Stimulated activated CD4-positive, alpha-beta T cell treated with anti-CD3 and anti-CD28 coated beads, Interleukin-12 subunit alpha, Interleukin-12 subunit beta, amount 100 ng/mL, for 48 hours (primary cell): ENCODE measurements at places on chromosomes 5 and 9.

DNA sequence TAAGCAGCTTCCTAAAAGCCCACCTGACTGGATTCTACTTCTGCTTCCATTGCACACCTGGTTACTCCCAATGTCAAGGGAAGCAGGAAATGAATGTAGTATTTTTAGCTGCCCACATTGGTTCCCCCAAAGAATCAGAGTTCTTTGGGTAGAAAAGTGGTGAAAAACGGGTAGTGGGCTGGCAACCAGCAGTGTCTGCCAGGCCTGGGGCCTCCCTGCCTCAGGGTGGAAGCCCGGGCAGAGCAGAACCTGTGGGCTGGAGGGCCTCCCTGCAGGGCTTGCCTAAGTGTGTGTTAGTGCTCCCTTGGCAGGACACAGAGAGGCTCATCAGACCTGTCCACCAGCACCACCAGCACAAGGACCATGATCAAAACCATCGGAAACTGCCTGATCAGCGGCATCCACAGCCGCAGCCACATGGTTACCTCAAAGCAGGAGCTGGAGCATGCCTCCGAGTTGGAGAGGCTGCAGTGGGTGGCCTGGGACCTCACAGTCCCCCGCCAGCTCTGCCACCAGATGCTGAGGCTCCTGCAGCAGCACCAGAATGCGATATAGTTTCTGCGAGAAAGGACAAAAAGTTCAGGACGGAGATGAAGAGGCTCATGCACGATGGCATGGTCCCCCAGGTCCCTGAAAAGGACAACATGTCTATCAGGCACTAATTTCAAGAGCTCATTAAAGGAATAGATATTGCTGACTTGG is 72.2 kb downstream of the PTPDC1 start:
- DNase-seq = no peak

DNA sequence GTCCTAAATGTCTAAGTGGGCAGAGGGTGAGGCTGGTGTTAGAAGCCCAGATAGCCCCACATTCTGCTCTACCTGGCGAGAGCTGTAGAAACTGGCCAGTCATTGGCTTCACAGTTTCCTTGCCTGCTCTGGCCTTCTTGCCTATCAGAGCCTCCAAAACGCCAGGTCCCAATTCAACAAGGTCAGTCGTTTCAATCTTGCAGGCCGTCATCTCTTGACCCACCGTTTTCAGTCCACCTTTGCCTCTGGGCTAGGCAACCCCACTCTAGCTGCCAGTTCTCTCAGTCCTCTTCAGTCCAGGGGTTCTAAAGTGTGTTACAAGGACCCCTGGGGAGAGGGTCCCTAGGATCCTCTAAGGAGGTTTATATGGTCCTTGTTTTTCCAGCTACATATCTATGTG is 20.0 kb upstream of the TIFAB start:
- DNase-seq = no peak

DNA sequence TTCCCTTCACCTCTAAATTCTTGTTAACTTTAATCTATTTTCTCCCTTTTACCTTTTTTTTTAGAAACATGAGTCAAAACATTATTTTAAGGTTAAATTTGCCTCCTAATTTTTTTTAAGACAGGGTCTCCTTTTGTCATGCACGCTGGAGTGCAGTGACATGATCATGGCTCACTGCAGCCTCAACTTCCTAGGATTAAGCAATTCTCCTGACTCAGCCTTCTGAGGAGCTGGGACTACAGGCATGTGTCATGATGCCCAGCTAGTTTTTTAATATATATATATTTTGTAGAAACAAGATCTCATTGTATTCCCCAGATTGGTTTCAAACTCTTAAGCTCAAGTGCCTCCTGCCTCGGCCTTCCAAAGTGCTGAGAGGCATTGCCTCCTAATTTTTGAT is 424.7 kb upstream of the FAM174A start:
- no peak for DNase-seq

DNA sequence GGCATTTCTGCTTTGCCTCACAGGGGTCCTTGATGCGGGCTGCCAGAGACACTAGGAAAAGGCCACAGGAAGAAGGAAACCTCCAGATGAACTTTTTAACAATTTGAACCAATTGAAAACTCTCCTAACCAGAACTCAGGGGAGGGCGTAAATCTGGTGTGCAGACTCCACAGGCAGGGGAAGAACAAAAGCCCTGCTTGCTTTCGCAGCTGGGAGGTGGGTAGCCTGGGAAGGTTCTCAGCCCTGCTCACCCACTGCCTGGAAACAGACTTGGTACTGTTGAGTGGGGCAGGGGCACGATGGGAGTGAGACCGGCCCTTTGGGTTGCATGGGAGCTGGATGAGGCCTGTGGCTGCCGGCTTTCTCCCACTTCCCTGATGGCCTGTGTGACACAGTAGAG is 237.8 kb upstream of the TLE4 start:
- DNase-seq = no peak

DNA sequence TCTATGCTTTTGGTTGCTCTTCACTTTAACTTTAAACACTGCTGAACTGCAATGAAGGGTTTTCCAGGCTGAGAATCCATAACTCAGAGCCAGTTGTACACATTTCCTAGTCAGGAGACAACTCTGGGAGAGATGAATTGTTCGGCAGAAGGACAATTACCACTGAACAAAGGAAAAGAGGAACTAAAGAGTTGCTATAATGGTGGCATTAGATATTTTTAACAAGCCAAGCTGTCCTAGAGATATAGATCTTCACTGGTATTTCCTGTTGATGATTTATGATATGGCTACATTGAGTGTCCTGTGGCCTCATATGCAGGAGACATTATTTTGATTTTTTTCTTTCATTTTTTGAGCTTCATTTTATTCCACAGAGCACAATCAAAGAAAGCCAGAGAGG is 219.1 kb upstream of the PCSK5 start:
- no peak for DNase-seq

GRCh38 chr9:89606624-89607311 is 2.0 kb downstream of the GADD45G start:
- DNase-seq = peak; percentile 44

- DNase-seq = no peak
Observed at GRCh38 chr5:65412842-65413241, 68.9 kb downstream of the ADAMTS6 start.

DNA sequence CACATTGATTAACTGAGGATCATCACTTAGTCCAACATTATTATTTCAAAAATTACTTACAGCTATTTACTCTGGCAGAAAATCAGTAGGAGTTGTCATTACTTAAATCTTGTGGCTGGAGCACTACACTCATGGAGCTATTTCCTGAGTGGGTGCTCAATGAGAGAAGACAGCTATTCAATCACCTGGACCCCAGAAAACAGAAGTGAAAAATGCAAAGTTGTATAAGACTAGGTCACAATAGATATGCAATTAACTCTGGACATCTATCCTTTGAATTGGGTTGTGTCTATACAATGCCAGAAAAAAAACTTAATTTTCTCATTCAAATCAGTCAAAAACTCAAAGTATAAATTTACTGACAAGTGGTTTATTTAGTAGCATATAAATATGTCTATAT is 340.9 kb downstream of the EFNA5 start:
- no peak for DNase-seq

DNA sequence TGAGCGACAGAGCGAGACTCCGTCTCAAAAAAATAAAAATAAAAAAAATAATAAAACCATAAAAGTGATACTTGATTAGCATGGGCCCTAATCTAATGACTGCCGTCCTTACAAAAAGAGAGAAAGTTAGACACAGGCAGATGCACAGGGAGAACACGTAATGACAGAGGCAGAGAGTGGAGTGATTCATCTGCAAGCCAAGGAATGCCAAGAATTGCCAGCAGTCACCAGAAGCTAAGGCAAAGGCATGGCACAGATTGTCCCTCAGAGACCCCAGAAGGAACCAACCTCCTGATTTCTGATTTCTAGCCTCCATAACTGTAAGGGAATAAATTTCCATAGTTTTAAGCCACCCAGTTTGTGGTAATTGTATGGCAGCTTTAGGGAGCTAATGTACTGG is 79.6 kb upstream of the FREM1 start:
- no peak for DNase-seq

DNA sequence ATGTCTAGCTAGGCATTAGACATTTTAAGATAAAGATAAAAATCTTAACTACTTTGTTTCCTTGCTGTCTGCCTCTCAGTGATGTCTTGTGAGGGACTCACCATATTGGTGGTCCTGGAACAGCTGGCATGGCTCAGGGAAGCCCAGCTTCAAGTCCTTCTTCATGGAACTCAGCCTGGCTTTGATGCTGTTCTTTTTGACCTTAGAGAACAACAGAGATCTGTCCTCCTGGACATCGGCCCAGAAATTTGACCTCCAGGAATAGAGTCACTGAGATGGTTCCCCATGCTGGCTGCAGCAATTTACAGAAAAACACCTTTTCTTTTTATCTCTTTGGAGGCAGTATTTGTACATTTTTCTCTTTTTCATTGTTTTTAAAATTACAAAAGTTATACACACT is 235.5 kb upstream of the WWC1 start:
- DNase-seq = no peak

DNA sequence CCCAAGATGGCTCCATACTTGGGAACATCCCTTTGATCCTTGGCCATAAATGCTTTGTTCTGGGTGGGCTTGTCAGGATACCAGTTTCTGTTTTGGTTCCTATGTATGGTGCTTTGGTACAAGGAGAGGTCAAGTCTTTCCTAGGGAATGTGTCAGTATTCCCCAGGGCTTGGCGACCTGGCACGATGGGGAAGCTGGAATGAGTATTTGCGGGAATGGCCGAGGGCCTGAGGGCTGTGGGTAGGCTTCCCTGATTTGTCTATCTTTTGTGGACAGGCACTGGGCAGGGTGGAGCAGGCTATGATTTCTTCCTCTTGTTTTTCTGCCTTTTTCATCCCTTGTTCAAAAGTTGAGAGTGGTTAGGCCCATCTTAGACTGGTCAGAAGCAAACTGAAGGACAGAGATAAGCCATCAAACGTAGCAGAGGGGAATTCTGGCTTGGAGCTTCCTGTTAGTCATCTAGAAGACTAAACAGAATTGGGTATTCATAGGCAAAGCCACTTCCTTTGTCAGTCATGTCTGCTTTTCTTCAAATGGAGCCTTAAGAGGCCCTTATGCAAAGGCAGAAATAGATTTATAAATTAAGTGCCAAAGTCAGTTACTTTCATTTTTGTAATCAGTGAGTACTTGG is 13.7 kb downstream of the DOCK2 start:
- no peak for DNase-seq

DNA sequence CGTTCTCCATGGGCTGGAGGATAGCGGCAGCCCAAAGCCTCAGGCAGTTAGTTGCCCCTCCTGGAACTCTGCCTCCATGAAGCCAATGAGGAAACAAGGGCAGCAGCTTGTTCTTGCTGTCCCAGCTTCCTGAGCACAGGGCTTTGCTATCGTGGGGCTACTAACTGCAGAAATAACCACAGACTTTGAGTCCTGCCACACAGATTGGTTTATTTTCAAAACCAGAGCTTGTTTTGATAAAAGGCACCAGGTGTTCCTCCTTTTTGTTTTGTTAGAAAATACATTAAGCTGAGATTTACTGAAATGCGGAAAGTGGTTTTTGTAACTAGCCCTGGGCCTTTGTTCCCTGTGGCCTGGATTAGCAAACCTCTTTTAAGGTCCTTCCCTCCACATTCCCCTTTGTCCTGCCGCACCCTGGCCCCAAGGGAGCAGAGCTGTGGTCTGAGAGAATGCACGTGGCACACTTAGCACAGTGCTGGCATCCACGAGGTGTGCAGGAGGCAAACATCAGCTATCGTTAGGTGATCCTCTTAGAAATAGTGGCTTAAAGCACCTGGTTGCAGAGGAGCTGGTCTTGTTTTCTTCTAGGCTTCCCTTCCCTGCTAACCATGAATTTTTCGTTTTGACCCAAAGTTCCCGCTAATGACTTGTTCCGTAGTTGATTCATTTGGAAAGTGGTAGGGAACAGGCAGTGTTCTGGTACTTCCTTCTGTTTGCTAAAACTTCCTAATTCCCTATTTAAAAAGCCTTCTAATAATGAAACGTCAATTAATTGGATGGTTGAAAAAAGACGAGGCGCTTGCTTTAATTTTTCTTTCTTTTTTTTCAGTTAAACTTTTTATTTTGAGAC is 21.5 kb downstream of the MVB12B start:
- no peak for DNase-seq

GRCh38 chr9:120926397-120926928 is at the start of gene TRAF1:
Gene TRAF1 (minus strand): TSS chr9:120926796. CDS start chr9:120926075, 721 bp downstream.
- no peak for DNase-seq

DNA sequence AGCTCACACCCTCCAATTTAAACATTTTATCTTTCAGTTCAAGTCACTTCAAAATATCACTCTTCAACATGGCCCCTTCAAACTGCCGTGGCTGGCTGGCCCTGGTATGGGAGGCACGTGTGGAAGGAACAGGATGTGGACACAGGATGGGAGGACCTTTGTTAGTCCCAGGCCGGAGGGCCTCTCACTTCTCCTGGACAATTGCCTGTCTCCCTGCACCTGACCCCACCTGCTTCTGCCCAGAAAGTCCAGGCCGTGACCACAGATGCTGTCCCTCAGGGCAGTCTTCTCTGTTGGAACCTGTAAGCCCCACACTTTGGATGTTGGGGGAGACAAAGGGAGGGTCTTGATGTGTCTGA is 19.4 kb downstream of the AMBP start:
- DNase-seq = no peak

DNA sequence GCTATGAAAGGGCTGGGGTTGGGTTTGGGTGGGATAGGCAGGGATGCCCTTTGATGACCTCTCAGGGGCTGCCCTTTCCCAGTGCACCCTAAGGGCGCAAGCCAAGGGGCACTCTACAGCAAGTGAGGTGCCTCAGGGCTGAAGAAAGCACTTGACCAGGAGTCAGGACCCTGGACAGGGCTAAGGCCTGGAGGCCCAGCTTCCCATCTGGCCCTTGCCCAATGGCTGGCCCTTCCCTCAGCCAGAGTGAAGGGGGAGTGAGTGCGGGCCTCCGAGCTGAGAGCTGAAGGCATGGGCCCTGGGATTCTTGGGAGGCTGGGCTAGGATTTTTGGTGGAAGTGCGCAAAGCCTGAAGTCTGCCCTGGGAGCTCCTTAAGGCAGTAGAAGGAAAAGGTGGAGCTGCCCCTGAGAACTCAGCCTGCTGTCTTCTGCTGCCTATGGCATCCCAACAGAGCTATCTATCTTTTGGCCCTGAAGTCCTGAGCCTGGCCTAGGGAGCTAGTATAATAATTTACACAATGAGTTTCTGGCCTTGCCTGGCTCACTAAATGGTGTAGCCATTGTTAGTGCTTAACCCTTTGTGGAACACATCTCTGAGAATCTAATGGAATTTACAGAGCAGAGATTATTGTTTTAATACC is 16.4 kb downstream of the JADE2 start:
- no peak for DNase-seq
